ENCODE measurements at places on chromosomes 13 and 19.

GRCh38 chr13:23605831-23606230, 35.6 kb downstream of the TNFRSF19 start:
- DNase-seq, result no peak

- DNase-seq, result no peak
Measured at GRCh38 chr13:75217949-75218348, 264.0 kb downstream of the TBC1D4 start.

- no peak for DNase-seq
Measured at GRCh38 chr19:39372047-39372802, 18.7 kb downstream of the PAF1 start.

DNA sequence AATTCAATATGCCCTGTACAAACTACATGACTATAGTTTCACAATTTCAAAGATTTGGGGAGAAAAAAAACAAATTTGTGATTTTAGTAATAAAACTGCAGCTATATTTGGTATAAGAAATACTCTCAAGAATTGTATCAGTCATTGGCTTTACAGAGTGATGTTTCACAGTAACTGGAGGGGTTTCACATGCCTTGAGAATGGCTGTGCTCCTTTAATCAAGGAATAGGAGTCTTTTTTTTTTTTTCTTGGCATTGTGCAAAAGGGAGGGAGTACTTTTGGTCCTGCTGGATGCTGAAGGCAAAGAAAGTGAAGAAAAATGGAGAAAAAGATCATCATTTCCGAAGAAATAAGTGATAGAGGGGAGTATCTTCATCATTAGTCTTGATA, 6.8 kb downstream of the ZNF507 start:
- DNase-seq, result no peak

DNA sequence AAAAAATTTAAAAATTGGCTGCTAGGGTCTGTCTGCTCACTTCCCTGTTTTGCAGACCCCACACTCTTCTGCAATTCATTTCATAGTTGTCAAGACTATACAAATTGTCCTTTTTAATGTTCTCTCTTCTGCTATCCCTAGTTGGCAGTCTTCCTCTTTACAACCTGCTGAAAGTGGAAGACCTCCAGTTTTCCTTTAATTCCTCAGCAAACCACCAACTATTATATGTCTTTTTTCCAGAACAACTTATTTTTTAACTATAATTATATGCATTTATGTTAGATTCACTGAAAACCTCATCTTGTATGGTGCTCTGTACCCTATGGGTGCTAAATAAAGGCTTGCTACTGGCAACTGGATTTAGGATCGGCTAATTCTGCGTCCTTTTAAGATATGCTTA, 1.1 kb upstream of the PHF11 start:
- DNase-seq, result no peak

DNA sequence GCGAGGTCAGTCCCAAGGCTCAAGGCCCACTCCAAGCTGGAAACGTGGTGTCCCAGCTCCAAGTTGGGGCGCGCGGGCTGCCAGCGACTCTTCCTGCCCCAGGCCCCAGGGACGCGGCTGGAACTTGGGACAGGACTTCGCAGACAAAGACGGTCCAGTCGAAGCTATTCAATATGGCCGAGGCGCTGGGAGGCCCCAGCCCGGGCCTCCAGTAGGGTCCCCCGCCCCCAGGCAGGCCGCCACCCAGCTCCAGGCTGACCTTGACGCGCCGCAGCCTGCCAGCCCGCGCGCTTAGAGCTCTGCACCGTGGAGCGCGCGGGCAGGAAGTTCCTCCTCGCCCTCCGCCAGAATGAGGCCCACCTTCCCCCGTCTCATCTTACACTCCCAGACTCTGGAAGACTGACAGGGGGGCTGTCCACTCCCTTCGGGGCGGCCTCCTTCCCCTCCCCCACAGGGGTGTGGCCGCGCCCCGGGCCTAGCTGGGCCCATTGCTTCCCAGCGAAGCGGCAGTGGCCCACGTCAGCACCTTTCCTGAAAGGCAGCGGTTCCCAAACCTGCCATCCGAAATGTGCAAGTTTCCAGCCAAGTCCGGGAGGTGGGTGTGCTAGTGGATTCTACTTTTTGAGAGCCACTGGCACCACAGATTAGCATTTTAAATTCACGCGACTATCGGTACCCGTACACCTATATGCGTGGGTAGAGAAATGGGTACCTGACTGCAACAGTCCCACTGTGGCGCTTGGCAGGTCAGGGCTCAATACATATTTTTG, at the start of gene CCDC8:
CCDC8 (minus strand) TSS at position 303 of the 770 bp plus-strand sequence. CDS start 754 bp downstream, outside the sequence.
- no peak for DNase-seq

Data from CD8-positive, alpha-beta memory T cell (primary cell).